ENCODE measurements at places on chromosomes 4 and X.
A peak's percentile ranks its signal among the peaks of the same experiment; 100 is the strongest.

DNA sequence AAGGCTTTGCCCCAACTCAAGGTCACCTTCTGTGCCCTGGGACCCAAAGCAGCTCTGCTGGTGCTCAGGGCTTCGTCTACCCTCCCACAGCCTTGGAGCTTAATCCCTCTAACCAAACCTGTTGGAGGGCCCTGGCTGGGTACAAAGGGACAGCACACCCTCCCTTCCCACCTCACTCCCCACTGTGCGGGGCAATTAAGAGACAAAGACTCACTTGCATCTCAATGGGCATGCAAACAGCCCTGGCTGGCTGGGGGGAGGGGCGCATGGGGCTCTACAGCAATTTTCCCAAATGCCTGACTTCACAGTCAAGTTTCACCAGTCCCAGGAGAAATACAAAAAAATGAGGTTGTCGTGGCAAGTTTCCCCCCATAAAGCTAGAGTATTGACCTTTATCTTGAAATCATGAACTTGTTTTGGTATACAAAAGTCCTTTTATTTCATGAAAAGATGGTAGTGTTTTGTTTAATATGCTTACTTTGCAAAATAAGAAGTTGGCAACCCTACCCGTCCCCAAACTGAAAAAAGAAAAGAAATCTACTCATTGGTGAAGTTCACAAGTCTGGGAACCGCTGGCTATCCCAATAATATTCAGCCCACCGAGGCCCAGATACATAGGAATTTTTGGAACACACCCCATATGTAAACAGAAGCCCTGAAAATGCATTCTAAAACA is 4.1 kb upstream of the CD99L2 start:
- H3K4me3 ChIP-seq = no peak overlapping the region
- H3K4me1 ChIP-seq = no peaks in the 10 kb centered on the region
- no peaks in the 10 kb centered on the region for H3K36me3 ChIP-seq

- H3K27me3 ChIP-seq = no peaks in the 10 kb centered on the region
- H3K4me1 ChIP-seq = peaks cover 7% of the 10 kb centered on the region
- DNase-seq = no peak
- no peak overlapping the region for H3K4me3 ChIP-seq
- no peaks in the 10 kb centered on the region for H3K36me3 ChIP-seq
Measured at GRCh38 chr4:85798012-85798770, 323.2 kb downstream of the ARHGAP24 start.

DNA sequence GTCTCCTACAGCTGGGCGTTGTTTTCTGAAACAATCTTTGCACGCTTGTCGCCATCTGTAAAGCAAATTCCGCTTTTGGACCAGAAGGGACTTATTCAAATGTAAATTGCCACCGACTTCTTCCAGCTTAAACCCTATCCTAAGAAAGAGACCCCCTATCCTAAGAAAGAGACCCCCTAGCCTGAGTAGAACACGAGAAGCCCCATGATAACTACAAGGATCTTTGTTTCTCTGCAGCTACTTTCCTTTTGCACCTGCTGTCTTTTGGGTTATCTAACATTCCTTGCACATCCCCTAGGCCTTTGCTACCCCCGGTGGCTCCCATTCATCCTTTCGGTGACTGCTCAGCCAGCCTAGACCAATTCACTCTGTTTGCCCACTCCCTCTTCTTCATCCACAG is 536.0 kb upstream of the PRKX start:
- no peak overlapping the region for H3K27ac ChIP-seq
- no peaks in the 10 kb centered on the region for H3K36me3 ChIP-seq
- no peaks in the 10 kb centered on the region for H3K27me3 ChIP-seq
- no peak for DNase-seq

- H3K36me3 ChIP-seq = no peaks in the 10 kb centered on the region
- no peak overlapping the region for H3K27ac ChIP-seq
- no peak for DNase-seq
Measured at GRCh38 chr4:75565481-75565880, 9.6 kb downstream of the ODAPH start.

- no peaks in the 10 kb centered on the region for H3K27me3 ChIP-seq
- H3K4me1 ChIP-seq = no peaks in the 10 kb centered on the region
- peak within 1 kb of the TSS; percentile 44 for H3K4me3 ChIP-seq
- no peak for DNase-seq
Measured at GRCh38 chrX:106611679-106612392, at the start of gene RADX. Gene RADX (plus strand): TSS chrX:106611978. CDS start chrX:106612081, 103 bp downstream.

DNA sequence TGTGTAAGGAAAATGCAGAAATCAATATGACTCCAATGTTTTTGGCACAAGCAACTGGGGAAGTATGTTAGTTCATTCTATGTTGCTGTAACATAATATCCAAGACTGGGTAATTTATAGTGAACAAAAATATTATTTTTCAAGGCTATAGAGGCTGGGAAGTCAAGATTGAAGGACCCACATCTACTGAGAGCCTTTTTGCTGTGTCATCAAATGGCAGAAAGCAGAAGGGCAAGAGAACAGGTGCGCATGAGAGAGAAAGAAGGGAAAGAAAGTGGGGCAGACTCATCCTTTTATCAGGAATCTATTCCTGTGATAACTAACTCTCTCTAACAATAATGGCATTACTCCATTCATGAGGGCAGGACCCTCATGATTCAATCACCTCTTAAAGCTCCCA is 237.2 kb downstream of the FAT4 start:
- no peak overlapping the region for H3K4me3 ChIP-seq
- H3K27me3 ChIP-seq = no peaks in the 10 kb centered on the region
- no peaks in the 10 kb centered on the region for H3K4me1 ChIP-seq
- no peaks in the 10 kb centered on the region for H3K36me3 ChIP-seq
- no peak overlapping the region for H3K27ac ChIP-seq
- DNase-seq = no peak

GRCh38 chrX:9566150-9566621 is 101.3 kb downstream of the TBL1X start:
- no peak overlapping the region for H3K4me3 ChIP-seq
- no peak for DNase-seq
- peaks cover 17% of the 10 kb centered on the region for H3K4me1 ChIP-seq
- no peaks in the 10 kb centered on the region for H3K27me3 ChIP-seq
- no peak overlapping the region for H3K27ac ChIP-seq

GRCh38 chrX:670645-671044 is 40.1 kb downstream of the SHOX start:
- no peaks in the 10 kb centered on the region for H3K27me3 ChIP-seq
- H3K4me3 ChIP-seq = no peak overlapping the region
- no peak for DNase-seq
- no peaks in the 10 kb centered on the region for H3K36me3 ChIP-seq
- no peak overlapping the region for H3K27ac ChIP-seq

GRCh38 chrX:134388161-134389109 is 71.5 kb upstream of the HPRT1 start:
- no peak overlapping the region for H3K27ac ChIP-seq
- no peak for DNase-seq
- no peaks in the 10 kb centered on the region for H3K4me1 ChIP-seq
- H3K36me3 ChIP-seq = no peaks in the 10 kb centered on the region

GRCh38 chrX:119442286-119442685 is 26.0 kb upstream of the SLC25A5 start:
- H3K4me3 ChIP-seq = no peak overlapping the region
- no peaks in the 10 kb centered on the region for H3K27me3 ChIP-seq
- H3K4me1 ChIP-seq = no peaks in the 10 kb centered on the region
- H3K36me3 ChIP-seq = no peaks in the 10 kb centered on the region
- H3K27ac ChIP-seq = no peak overlapping the region
- DNase-seq = no peak

- H3K36me3 ChIP-seq = no peaks in the 10 kb centered on the region
- DNase-seq = no peak
- H3K27me3 ChIP-seq = no peaks in the 10 kb centered on the region
- H3K27ac ChIP-seq = no peak overlapping the region
Measured at GRCh38 chrX:66728818-66729271, 90.0 kb upstream of the EDA2R start.

GRCh38 chr4:26787461-26788340 is 72.9 kb upstream of the STIM2 start:
- H3K27me3 ChIP-seq = no peaks in the 10 kb centered on the region
- no peak overlapping the region for H3K27ac ChIP-seq
- DNase-seq = no peak
- peaks cover 25% of the 10 kb centered on the region for H3K4me1 ChIP-seq
- no peak overlapping the region for H3K4me3 ChIP-seq
- H3K36me3 ChIP-seq = no peaks in the 10 kb centered on the region

- no peak overlapping the region for H3K27ac ChIP-seq
- H3K36me3 ChIP-seq = no peaks in the 10 kb centered on the region
- H3K4me1 ChIP-seq = no peaks in the 10 kb centered on the region
- H3K27me3 ChIP-seq = no peaks in the 10 kb centered on the region
- DNase-seq = no peak
Measured at GRCh38 chrX:155188786-155189185, 27.5 kb upstream of the VBP1 start.

DNA sequence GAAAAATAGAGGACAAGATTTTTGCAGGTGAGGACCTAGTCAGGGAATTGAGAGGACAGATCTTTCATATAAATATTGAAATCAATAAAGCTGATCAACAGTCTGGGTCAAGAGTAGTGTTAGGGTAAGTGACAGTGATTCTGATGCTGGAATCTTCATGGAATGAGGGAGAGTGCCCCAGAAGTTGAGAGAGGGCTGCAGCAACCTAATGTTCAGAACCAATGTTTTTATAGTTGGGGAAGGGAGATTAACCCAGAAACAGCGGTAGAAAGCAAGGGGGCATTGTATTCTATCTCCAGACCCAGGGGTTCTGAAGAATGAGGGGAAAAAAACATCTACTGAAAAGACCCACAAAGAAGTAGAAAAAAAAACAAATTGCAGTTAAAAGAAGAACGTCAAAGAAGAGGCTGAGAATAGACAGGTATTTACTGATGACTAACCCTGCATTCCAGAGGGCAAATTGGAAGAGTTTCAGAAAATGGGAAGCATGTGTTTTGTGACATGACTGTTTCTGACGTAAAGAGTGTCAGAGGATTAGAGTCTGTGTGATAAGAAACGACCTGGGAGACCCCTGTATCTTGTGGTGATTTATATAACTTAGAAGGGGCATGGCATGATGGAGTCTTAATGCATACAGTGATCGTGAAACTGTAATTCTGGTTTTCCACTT is 819.6 kb upstream of the EPHA5 start:
- no peak overlapping the region for H3K4me3 ChIP-seq
- no peak overlapping the region for H3K27ac ChIP-seq
- H3K4me1 ChIP-seq = no peaks in the 10 kb centered on the region

- H3K4me3 ChIP-seq = no peak overlapping the region
- no peaks in the 10 kb centered on the region for H3K27me3 ChIP-seq
- no peak overlapping the region for H3K27ac ChIP-seq
Measured at GRCh38 chr4:25928379-25929297, 14.6 kb downstream of the SMIM20 start.

DNA sequence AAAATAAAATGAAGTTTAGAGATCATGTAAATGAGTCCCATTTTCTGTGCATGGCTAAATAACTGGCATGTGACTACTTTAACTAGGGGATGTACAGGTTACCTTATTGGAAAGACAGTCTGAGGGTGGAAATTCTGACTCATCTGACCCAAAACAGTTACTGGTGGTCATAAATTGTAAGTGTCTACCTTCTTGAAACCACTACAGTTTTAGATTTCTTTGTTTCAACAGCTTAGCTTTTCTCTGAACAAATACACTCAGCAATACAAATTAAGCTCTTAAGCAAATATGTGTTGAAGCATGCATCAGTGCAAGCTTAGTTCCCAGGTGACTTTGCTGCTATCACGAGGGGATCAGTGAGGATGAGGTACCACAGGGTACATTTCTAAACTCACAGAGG is 60.7 kb upstream of the PGM2 start:
- no peak overlapping the region for H3K27ac ChIP-seq
- H3K36me3 ChIP-seq = no peaks in the 10 kb centered on the region
- no peaks in the 10 kb centered on the region for H3K4me1 ChIP-seq
- H3K4me3 ChIP-seq = no peak overlapping the region

GRCh38 chrX:55709735-55710134 is 7.8 kb upstream of the RRAGB start:
- no peaks in the 10 kb centered on the region for H3K36me3 ChIP-seq
- no peak overlapping the region for H3K27ac ChIP-seq
- no peaks in the 10 kb centered on the region for H3K4me1 ChIP-seq
- H3K4me3 ChIP-seq = no peak overlapping the region

- H3K27me3 ChIP-seq = no peaks in the 10 kb centered on the region
- H3K4me3 ChIP-seq = no peak overlapping the region
- H3K4me1 ChIP-seq = no peaks in the 10 kb centered on the region
Measured at GRCh38 chr4:144411119-144411518, 234.8 kb upstream of the HHIP start.

DNA sequence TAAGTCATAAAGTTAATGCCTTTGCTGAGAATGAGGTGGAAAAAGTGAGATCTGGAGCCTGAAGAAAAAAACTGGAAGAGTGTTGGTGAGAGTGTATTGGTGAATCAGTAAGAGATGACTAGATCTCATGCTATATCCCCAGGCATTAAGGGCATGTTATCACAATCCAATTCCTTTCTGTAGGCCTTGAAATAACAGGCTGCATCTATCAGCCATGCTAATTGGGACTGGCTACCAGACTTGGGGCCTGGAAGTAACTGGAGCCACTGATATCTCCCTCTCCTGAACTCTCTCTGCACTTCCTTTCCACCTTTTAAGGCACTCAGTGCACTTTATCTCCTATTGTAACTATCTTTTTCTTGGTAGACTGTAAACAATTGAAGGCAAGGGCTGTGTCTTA is 88.8 kb upstream of the HPRT1 start:
- no peak overlapping the region for H3K4me3 ChIP-seq
- no peak for DNase-seq
- H3K27me3 ChIP-seq = no peaks in the 10 kb centered on the region
- no peaks in the 10 kb centered on the region for H3K36me3 ChIP-seq
- H3K4me1 ChIP-seq = peaks cover 17% of the 10 kb centered on the region
- no peak overlapping the region for H3K27ac ChIP-seq

GRCh38 chr4:120918788-120919187 is 3.7 kb downstream of the PRDM5 start:
- no peak overlapping the region for H3K4me3 ChIP-seq
- no peaks in the 10 kb centered on the region for H3K27me3 ChIP-seq
- peaks cover 27% of the 10 kb centered on the region for H3K4me1 ChIP-seq
- H3K36me3 ChIP-seq = no peaks in the 10 kb centered on the region
- no peak for DNase-seq

GRCh38 chrX:12282991-12283390 is 144.7 kb downstream of the FRMPD4 start:
- H3K4me3 ChIP-seq = no peak overlapping the region
- no peaks in the 10 kb centered on the region for H3K4me1 ChIP-seq
- no peaks in the 10 kb centered on the region for H3K36me3 ChIP-seq
- H3K27ac ChIP-seq = no peak overlapping the region
- H3K27me3 ChIP-seq = no peaks in the 10 kb centered on the region

DNA sequence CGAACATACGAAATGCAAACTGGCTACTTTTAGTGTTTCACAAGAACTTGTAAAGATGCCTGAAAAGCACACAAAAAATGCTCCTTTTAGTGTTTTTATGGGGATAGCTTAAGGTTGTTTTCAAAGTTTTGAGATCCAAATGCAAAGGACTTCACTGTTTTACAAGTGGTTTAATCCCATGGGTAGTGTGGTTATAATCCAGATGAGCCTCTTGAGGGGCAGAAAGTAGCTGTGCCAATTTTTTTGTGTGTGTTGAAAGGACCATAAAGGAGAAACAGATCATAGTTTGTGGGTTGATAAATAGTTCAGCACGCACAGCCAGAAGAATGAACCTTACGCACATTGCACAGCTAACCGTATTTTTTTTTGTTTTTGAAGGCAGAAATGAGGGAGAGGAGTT is 126.9 kb upstream of the GIMD1 start:
- no peaks in the 10 kb centered on the region for H3K27me3 ChIP-seq
- DNase-seq = no peak
- H3K36me3 ChIP-seq = no peaks in the 10 kb centered on the region
- no peaks in the 10 kb centered on the region for H3K4me1 ChIP-seq
- H3K4me3 ChIP-seq = no peak overlapping the region

GRCh38 chr4:76002176-76002575 is 5.1 kb downstream of the CXCL9 start:
- H3K4me3 ChIP-seq = no peak overlapping the region
- H3K27me3 ChIP-seq = no peaks in the 10 kb centered on the region
- no peaks in the 10 kb centered on the region for H3K36me3 ChIP-seq
- no peak overlapping the region for H3K27ac ChIP-seq

All from vagina (tissue), 2 donors.